Aorta (tissue), 5 donors: ENCODE measurements at places on chromosomes 5 and 9. TPM values are rescaled to one million over a fixed set of nuclear protein-coding genes. Genes with fewer than 3 reads are reported as not detected.

- no peak for DNase-seq
These were observed 136.7 kb downstream of the STARD4 start for GRCh38 chr5:111375645-111376044.

GLT6D1 gene
- total RNA-seq = not detected

PCDHGA2 gene
- 10.6 TPM for total RNA-seq

DNA sequence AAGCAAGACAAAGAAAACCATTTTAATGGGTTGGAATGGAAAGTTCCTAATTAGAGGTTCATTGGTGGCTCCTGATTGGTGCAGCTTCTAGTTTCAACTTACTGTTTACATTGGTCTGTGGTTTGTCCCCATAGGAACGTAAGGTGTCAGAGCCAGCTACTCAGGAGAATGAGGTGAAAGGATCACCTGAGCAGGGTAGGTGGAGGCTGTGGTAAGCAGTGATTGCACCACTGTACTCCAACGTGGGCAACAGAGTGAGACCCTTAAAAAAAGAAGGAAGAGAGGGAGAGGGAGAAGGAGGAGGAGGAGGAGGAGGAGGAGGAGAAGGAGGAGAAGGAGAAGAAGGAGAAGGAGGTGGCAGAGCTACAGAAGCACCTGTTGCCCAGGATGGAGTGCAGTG, 30.4 kb downstream of the KCNIP1 start:
- no peak for DNase-seq

DNA sequence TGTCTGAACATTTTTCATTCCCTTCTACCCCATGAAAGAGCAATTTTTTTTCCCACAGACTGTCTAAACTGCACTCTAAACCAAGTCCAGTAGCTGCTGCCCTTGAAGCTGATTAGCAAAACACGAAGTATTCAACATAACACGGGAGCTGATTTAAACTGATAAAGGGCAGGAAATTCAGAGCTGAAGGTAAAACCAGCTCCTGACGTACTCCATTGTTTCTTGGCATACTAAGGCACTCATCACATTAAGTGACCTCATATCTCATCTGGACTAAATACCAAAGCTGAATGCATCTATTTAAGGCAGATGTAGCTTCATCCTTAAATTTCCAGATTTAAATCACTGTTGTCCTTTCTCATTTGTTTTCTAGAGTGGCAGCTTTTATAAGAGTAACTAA, 12.0 kb downstream of the GDF9 start:
- no peak for DNase-seq

DNA sequence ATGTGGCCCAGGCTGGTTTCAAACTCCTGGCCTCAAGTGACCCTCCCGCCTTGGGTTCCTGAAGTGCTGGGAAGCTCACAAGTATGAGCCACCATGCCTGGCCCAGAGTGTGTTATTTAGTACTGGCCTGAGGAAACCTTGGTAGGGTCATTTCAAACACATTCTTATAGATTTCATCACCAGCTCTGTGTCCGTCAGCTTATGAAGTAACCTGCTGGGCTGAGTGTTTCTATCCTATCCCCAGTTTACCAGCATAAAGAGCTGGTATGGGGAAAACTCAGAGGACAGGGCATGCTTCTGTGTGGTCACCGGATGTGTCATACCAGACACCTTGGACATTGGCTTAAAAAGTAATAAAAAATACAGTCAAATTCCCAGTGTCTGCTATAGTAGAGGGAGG, 45.3 kb downstream of the PTPN3 start:
- no peak for DNase-seq

DNA sequence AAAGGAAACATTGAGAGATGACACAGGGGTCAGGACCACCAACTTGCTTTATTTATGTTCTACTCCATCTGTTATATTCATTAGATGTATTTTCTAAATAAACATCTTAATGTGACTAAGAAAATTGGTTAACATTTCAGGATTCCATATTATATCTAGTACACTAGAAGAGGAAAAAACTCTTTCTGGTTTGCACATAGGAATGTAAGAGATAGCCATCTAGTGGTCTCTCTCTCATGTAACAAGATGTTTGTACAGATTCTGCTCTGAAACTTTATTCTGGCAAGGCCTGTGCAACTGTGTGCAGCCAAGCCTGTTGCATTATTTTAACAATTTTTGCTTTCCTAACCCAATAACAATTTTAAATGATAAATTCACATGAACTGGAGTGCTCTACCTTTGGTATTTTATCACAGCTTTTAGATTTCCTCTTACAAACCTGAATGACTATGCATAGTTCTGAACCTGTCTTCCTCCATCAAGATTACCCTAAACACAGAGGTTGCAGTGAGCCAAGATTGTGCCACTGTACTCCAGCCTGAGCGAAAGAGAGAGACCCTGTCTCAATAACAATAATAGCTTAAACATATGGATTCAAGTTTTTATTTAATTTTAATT, 148.2 kb downstream of the GIN1 start:
- DNase-seq = no peak

SLC27A6 gene
- 0.24 TPM for total RNA-seq

DNA sequence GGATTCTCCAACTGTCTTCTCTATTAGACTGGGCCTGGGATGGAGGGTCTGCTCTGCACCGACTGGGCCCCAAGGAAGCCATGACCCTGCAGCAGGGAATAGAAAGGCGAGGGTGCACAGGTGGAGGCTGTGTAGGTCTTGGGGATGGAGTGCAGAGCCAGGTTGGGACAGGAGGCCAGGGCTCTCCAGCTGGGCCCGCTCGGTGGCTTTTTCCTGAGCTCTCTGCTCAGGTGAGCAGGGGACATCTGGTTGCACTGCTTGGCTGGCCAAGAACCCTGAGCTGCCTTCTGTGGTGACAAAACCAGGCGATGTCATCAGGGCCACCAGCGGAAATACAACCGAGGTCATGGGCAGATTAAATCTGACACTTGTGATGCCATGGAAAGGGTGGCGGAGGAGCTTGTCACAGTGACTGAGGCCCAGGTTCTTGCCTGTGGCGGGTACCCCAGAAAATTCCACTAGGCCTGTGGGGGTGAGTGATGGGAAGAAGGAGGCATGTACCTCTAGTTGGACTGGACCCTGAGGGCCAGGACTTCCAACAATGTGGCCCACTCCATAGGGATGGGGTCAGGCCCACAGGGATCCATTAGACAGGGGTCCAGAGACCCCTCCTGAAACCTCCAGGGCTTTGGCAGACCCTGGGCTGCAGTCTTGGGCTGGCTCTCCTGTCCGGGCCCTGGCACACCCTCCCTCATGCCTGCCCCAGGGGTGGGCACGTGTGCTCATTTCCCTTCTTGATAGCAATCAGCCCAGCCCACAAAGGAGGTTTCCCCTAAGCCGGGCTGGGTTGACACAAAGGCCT, 4.4 kb upstream of the IL3 start:
- peak; percentile 41 for DNase-seq

DNA sequence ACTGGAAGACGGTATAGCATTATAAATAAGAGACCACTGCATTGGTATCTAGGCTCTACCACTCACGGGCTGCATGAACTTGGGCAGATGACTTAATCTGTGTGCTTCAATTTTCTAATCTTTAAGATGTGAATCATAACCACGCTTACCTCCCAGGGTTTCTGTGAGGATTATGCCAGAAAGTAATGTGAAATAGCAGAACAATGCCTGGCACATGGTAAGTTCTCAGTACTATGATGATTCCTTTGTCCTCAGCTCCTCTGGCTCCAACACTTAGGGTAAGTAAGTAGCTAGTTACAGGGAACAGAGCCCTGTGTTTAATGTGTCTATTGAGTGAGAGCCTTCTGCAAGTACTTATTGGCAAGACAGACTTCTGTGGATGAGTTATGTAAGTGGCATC, 31.1 kb downstream of the POU4F3 start:
- DNase-seq = no peak

- DNase-seq = no peak
These were observed 122.5 kb upstream of the RASGRF2 start for GRCh38 chr5:80837679-80838078.

DNA sequence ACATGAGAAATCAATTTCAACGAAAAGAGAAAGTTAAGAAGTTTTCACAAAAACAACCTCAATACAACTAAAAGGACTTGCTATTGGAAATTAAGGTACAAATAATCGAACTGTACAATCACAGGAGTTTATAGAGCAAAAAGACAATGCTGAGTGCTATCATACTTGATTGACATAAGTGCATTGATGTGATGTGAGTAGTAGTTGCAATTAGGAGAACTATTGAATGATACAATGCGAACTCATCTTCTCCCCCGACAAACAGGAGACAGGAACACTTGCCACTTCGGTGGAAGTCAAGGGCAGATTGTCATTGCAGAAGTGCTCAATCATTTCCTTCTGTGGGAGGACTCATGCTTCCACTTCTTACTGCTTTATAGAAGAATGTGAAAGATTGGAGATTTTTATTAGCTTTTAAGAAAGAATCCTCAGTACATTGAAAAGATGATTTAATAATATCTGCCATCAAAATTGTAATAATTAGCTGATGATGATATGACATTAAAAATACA, 276.6 kb upstream of the MPDZ start:
- no peak for DNase-seq

SPATA31D4 gene
- not detected for total RNA-seq

- no peak for DNase-seq
These were observed 6.4 kb upstream of the KIF2A start for GRCh38 chr5:62299600-62299999.

DNA sequence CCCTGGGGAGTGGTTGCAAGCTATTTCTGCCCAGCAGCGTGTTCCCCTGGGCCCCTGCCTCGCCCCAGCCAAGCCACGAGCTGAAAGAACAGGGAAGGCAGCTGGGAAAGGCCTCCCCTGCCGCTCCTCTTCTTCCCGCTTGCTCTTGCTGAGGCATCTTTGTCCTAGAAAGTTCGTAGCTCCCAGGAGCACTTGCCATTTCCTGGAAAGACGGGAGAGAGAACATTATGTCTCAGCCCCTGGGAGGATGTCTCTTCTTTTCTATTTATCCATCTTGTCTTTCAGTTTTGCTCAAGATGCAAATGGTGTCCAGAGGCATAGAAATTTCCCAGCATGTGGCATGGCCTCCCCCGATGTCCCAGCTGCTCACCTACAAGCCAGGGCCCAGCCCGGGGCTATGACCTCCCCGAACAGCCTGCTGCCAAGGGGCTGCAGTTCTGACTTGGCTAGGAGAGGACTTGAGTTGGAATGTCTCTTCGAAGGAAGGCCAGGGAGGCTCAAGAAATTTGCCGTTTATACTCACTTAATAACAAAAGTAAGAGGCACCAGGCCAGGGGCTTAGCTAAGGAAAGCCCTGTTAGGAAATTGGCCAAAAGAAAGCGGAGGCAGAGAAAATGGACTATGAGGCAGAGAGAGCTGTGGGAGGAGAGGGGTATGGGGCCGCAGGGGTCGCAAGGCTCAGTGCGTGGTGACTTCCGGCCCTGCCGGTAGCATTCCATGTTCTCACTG, 87.3 kb downstream of the LIFR start:
- DNase-seq = peak; percentile 68
